SJCRH30 (cell line): ENCODE measurements at places on chromosomes 4 and X.

DNA sequence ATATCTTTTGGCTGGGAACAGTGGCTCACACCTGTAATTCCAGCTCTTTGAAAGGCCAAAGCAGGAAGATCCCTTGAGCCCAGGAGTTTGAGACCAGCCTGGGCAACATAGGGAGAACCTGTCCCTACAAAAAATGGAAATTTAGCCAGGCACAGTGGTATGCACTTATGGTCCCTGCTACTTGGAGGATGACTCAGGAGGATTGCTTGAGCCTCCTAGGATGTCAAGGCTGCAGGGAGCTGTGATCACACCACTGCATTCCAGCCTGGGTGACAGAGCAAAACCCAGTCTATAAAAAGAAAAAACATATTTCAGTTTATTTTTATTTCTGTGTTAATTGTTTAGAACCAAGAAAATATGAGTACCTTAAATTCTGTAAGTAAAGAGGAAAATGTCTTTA, 123.7 kb downstream of the CBR4 start:
- no peak for DNase-seq

DNA sequence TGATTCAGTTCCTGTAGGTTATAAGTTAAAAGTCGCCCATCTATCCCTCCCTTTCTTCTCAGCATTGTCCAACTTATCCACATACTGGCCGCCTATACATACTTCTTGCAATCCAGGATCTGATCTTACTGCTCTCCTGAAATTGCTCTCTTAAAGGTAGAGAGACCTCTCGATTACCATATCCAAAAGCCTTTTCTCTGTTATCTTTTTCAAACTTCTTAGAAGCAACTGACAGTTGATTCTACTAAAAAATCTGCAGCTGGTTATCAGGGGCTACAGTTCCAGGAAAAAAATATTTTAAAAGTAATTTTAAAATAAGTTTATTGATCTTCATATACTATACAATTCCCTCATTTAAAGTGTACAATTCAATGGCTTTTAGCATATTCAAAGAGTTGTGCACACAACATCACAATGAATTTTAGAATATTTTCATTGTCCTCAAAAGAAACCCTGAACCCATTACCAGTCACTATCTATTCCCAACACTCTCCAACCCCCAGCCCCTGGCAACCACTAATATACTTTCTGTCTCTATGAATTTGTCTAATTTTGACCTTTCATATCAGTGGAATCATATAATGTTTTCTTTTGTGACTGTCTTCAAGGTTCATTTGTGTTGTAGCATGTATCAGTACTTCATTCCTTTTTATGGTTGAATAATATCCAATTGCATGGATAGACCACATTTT, 102.0 kb downstream of the HDAC8 start:
- DNase-seq, result no peak

DNA sequence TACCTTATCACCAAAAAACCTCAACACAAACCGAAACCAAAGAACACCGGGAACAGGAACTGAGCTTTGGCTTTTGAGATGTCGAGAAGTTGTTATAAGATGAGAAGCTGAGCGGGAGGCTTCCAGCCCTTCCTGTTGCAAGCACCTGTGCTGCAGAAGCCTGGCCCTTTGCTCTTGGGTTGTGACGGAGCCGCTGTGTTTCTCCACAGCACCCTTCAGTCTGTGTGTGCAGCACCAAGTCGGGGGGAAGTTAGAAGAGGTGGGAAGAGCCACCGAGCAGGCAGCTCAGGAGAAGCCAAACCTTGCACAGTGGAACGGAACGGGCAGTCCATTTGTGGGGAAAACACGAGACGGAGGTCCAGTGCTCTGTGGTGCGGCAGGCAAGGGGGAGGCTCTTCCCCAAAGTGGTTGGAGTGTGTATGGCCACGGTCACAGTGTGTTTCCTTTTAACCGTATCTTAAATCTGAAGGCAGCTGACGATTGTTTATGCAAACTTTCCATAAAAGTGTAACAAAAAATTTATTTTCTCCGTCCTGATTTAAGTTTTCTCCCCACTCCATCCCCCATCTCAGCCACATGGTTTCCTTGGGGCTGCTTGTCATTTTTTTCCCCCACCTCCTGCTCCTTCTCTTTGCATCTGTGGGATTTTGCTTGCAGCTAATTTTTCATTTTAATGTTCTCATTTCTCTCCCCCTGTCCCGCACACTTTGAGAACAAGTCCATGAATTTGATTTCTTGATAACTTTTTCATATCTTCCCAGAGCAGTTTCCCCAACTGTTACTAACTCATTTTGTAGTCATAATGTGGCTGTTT, 123.7 kb downstream of the STOX2 start:
- no peak for DNase-seq

DNA sequence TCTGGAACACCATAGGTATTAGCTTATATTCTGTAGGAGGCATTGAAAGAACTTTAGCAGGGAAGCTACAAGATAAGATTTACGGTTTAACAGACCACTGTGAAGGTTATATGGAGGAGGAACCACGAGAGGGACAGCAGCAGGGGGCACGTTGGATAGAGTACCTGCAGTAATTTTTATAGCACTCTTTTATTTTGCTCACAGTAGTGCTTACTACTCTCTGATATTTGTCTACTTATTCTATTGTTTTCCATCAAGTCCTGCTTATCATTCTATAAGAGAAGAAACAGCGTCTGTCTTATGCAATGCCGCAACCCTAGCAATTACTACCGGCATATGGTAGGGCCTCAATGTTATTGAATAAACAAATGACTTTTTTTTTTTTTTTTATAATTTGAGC, 122.5 kb downstream of the PCDH7 start:
- DNase-seq, result no peak

GRCh38 chr4:67575232-67576058, 16.9 kb downstream of the STAP1 start:
- DNase-seq, result peak; percentile 50

DNA sequence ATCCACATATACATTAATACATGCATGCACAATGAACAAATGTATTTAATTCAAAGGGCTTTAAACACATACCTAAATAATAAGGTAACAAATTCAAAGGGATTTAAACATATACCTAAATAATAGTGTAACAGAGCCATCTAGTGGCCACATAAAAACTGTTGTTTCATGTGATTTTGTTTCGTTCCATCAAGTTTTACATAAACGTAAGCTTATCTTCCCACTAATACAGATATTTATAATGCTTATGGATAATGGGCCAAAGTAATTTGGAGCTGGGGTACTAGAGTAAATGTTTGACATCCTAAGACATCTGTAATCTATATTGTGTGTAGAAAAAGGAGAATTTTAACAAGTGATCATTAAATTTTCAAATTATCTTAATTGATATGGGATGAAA, 82.3 kb downstream of the PRSS12 start:
- peak; percentile 71 for DNase-seq
